Activated CD4-positive, alpha-beta T cell treated with anti-CD3 and anti-CD28 coated beads for 24 hours (primary cell): ENCODE measurements at places on chromosomes 7 and 10.

DNA sequence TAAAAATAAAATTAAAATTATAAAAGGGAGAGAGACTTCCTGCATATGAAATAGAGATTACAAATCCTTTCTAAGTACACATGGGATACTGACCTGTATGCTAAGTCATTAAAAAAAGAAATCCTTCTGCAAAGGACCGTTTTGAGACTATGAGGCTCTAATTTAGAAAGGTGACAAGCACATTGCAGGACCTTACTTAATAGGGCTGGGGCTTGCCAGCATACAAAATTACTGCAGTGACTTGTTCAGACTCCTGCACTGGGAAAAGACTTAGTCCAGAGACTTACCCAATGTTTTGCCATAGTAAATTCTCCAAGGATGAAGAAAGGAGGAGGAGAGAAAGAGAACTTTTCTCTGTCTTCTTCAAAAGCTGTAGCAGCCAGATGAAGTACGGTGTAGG lies 193.6 kb downstream of the KCNMA1 start:
- DNase-seq, result no peak

DNA sequence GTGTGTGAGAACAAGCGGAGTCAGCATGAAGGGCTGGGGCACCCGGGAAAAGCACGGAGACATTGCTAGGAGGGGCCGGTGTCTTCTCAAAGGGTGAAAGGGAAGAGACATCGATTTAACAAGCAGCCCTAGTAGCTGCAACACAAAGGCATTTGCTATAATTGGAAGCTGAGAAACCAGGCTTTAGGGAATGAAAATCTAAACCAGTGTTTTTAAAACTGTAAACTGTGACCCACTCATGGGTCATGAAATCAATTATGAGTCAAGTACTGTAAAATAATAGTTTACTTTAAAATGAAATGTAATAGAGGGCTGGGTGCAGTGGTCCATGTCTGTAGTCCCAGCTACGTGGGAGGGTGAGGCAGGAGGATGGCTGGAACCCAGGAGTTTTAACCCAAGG lies 128.7 kb upstream of the RHEB start:
- DNase-seq, result no peak

- DNase-seq, result peak; percentile 31
Measured at GRCh38 chr10:30359373-30360206, 10.5 kb upstream of the MTPAP start.

- peak; percentile 29 for DNase-seq
Measured at GRCh38 chr7:13990984-13991790, 1.7 kb upstream of the ETV1 start.

GRCh38 chr7:20735346-20736065 lies 51.2 kb downstream of the SP8 start:
- DNase-seq, result no peak

DNA sequence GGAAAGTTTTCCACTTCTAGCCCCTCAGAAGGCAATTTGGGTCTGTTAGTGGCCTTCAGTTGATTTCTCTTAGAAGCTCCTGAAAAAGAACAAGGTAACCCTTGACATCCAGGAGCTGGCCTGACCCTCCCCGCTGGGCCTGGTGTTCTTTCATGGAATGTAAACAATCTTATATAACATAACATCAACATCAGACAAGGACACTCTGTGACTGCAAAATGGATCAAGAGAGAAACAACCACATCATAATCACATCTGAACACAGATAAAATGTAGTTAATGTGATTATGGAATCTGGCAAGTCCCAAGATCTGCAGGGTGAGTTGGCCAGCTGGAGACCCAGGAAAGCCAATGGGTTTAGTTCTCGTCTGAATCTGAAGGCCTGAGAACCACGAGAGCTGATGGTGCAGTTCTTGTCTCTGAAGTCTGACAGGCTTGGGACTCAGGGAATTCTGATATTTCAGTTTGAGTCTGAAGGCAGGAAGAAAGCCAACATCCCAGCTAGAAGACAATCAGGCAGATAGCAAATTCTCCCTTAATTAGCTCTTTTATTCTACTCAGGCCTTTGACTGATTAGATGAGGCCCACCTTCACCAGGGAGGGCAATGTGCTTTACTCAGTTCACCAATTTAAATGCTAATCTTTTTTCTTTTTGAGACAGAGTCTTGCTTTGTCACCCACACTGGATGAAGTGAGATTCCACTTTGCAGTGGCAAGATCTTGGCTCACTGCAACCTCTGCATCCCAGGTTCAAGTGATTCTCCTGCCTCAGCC lies 91.4 kb upstream of the NAMPT start:
- DNase-seq, result no peak

DNA sequence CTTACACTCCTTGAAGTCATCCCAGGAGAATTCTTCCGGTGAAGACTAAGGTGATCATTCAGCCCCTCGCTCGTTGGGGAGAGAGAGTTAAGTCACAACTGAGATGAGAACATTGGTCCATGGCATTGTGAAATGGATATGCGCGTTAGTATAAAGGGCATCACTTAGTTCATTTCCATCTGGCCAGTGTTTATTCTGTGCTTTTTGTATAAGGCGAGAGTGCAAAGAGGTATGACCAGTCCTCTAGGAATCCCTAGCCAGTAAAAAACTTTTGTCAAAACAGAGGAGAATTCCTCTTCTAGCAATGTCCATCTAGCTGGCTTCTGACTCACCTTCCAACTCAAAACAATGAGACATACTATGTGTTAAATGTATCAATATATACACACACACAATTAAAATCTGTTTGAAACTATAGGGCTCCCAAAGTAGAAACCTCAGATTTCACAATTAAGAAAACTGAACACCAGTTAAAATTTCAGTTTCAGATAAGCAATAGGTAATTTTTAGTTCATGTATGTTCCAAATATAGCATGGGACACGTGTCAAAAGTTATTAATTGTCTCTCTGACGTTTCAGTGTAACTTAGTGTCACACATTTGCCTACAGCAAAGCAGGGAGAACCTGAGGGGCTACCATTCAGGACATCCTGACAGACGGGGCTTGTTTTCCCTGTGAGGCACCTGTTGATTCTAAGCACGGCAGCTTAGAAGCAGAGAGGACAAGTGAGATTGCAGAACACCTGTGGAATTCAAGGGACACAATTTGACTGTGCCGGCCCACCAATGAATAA lies 158.9 kb downstream of the KLF6 start:
- no peak for DNase-seq

GRCh38 chr7:96928965-96929364 lies 76.4 kb upstream of the DLX6 start:
- no peak for DNase-seq

DNA sequence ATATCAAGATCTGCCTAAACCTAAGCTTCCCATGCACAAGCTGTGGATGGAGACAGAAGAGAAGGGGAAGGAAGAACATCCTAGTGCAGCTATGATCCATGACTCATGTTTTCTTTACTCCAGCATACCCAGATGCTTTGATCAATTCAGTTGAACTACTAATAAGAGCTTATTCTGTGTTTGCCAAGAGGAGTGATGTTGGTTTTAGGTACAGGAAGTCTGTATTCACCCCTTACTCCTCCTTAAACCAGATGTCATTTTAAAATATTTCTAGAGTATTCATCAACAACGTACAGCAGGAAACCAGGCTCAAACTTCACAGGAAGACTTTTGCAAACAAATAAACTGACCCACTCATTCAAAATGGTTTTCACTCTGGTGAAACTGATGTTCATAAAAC lies 29.2 kb downstream of the PANK1 start:
- no peak for DNase-seq

GRCh38 chr7:118648002-118648401 lies 423.5 kb downstream of the ANKRD7 start:
- no peak for DNase-seq

DNA sequence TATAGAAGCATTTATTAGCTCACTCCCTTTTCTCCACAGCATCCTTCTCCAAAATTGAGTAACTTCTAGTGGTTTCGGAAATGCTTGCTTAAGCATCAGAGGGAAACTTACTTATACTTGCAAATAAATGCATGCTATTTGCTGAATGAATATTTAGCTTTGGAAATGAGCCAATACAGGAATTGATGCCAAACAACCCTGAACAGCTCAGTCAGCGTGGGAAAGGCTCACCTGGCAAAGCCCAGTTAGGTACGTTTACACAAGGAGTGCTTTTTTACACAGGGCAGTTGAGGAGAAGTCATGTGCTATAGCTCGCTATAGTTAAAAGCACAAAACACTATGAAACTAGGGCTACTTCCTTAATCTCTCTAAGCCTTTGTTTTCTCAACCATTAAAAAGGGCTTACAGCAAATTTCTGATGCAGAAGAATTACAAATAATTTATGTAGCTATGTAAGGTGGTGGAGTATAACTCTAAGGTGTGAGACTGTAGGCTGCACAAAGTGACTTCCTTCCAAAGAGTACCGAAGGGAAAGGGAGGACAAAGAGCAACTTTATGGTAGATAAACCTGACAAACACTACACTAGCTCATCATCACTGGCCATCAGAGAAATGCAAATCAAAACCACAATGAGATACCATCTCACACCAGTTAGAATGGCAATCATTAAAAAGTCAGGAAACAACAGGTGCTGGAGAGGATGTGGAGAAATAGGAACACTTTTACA lies 498.2 kb downstream of the PHTF2 start:
- DNase-seq, result no peak

- no peak for DNase-seq
Measured at GRCh38 chr10:452512-453426, 236.7 kb downstream of the DIP2C start.

GRCh38 chr7:14995774-14996173 lies 93.2 kb upstream of the DGKB start:
- no peak for DNase-seq

DNA sequence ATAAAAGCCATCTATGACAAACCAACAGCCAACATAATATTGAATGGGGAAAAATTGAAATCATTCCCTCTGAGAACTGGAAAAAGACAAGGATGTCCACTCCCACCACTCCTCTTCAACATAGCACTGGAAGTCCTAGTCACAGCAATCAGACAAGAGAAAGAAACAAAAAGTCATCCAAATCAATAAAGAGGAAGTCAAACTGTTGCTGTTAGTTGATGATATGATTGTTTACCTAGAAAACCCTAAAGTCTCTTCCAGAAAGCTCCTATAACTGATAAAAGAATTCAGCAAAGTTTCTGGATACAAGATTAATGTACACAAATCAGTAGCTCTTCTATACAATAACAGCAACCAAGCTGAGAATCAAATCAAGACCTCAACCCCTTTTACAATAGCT lies 285.1 kb upstream of the PHF14 start:
- no peak for DNase-seq

- DNase-seq, result no peak
Measured at GRCh38 chr10:116269619-116270018, 3.4 kb downstream of the GFRA1 start.

GRCh38 chr7:68439897-68440296 lies 1158.4 kb upstream of the AUTS2 start:
- no peak for DNase-seq

DNA sequence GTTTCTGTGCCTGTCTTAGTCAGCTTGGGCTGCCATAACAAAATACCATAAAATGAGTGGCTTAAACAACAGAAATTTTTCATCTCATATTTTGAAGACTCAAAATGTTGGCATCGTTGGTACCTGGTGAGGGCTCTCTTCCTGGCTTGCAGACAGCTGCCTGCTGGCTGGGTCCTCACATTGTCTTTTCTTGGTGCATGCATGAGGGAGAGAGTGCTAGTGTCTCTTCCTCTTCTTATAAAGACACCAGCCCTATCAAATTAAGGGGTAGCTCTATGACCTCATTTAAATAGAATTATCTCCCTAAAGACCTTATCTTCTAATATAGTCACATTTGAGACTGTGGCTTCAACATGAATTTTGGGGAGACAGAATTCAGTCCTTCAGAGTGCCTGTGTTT lies 39.9 kb downstream of the ST8SIA6 start:
- no peak for DNase-seq

DNA sequence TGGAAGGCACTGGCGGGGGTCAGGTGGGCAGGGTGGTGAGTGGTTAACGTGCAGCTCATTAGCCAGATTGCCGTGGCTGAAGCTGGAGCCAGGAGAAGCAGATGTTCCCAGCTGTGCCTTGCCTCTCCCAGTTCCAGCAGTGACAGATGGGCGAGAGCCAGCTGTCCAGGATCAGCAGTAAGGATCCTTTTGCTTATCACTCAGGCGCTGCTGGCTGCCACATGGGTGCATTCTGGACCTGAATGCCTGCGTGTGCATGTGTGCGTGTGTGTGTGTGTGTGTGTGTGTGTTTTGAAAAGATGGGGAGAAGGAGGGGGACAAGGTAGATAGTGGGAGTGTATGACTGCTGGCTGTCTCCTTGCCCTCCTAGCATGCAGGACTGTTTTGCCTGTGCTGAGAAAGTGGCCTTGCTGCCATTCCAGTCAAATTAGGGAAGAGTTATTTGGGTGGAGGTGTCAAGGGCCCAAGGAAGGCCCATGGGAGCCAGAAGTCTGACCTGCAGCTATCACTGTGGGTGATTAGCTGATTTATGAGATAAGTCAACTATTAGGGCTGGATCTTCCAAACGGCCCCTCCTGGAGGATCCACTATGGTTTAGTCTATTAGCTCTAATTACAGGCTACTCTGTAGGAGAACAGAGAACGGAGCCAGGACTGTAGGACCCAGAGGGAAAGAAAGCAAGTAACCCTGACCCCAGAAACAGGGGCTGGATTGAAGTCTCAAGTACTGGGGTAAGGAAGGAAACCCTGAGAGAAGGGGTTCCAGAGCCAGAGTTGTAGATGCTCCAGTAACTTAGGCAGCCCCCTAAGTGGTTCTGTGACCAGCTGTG lies 3.3 kb downstream of the EPHA1 start:
- DNase-seq, result no peak

DNA sequence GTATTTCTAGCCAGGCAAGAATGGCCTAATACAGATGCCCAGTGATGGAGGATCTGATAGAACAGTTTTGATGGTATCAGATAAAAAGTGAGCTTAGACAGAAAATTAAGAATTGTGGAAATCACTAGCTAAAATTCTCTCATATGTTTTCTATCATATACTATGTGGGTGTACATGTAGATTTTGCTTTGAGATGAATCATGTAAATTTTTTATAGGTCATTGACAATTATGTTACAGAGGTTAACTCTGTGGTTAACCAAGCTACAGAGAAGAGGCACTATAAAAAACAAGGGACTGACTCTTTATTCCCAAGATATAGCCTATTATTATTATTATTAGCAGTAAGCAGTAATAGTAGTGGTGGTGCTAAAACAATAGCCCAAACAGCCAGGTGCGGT lies 156.5 kb downstream of the ITGA8 start:
- no peak for DNase-seq
